ENCODE measurements at places on chromosomes 5 and 9.

DNA sequence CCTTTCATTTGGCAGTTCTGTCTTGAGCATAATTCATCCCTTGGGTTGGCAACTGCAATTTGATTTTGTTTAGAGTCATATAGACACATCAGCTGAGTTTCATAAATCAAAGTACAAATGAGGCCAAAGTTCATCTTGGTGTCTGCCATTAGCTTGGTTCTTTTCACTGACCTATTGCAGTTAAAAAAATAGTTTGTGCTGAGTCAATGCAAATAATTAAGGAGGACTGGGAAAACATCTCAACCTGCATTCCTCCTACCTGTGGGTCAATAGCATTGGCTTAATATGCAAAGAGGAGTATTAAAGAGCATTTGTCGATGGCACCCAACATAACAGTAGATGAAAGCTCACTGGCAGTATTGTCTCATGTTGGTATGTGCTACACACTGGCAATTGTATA, 1.6 kb downstream of the PKD2L2 start:
- no peak for DNase-seq

- no peak for DNase-seq
Measured at GRCh38 chr5:10123254-10123989, 126.3 kb downstream of the ATPSCKMT start.

GRCh38 chr9:105151686-105151995, 92.8 kb upstream of the SLC44A1 start:
- no peak for DNase-seq

DNA sequence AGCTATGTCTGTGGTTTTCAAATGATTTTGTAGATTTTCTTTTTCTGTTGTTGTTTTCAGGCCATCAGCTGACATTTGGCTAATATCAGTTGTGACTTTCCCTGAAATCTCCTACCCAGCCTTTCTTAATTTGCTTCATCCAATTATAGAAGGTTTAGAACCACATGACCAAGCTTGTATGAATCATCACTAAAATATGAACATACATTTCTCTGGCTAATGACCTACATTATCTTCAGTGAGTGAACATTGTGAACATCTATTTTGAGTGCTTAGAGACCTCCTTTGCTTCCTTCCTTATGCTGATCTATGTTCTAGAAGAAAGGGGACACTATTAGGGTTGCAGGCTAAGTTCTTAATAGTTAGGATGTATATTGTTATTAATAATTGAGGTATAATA, 532.5 kb downstream of the RAB3C start:
- DNase-seq: no peak

GRCh38 chr9:75086541-75087288, 1.2 kb downstream of the NMRK1 start:
- no peak for DNase-seq

DNA sequence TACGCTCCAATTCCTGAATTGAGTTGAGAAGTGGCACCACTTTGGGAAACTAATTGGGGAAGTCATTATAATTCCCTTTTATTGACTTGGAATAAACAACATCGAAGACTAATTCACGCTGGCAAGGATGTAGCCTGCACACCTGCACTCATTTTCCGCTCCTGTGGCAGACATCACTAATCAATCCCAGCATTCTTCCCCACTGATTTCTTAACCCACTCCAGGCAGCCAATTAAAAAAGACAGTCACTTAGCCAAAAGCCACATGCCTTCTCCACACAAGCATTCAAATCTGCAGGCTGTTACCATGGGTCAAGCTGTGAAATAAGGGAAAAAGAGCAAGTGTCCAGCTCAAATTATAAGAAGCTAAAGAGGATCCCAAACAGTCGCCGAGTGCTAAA, 68.2 kb upstream of the HRH2 start:
- no peak for DNase-seq

GRCh38 chr5:146781157-146781556, 97.4 kb downstream of the PPP2R2B start:
- DNase-seq: no peak

DNA sequence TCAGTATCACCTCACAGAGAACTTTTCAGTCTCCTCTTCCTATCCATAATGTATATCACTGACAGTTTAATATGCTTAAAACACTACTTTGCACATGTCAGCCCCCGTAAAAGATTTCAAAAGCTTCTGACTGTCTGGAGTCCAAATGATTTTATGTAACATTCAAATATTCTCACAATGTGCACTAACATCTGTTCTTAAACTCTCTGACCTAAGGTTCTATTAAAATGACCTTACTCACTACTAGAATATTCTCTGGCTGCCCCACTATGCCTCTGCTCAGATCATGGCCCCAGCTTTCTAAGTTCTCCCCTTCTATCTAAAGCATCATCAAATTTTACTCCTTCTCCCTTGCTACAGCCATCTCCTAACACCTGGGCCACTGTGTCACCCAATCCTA, 52.5 kb downstream of the AP3B1 start:
- DNase-seq: no peak

All from activated CD4-positive, CD25-positive, alpha-beta regulatory T cell treated with anti-CD3 and anti-CD28 coated beads, Interleukin-2, amount 50 U/mL, for 72 hours (primary cell).